ENCODE measurements at places on chromosomes 4 and X.

DNA sequence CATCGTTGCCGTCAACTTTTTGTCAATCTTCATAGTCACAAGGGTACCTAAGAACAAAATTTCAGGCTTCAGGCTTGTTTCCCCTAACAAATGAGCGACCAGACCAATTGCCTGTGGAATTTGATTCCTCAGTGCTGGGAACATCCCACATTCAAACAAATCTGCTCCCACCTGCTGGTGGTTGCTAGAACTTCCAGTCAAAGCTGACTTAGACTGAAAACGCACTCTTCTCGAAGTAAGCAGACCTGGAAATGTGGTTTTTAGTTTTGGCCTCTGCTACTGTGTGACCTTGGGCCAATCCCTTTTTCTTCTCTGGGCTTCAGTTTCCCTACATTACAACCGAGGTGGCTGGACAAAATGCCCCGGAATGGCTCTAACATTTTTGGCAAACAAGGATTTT lies 1.8 kb upstream of the GABRQ start:
- no peak for DNase-seq

DNA sequence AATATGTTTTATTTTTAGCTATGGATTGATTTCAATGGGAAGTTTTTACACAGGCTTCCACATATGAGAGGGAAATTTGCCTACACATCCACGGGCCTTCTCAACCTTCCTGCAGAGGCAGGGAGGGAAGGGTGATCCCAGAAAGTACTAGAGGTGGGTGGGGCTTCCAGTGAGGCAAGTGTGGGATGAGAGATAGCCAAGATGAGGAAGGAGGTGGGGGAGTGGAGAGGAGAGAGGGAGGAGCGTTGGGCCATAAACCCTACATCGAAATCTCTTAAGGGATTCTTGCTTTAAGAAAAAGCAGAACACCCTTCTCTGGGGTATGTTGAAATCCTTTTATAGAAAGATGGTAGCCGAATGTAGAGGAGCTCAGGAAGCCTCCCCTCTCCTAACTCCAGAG lies 19.0 kb downstream of the NKX6-1 start:
- DNase-seq = no peak

DNA sequence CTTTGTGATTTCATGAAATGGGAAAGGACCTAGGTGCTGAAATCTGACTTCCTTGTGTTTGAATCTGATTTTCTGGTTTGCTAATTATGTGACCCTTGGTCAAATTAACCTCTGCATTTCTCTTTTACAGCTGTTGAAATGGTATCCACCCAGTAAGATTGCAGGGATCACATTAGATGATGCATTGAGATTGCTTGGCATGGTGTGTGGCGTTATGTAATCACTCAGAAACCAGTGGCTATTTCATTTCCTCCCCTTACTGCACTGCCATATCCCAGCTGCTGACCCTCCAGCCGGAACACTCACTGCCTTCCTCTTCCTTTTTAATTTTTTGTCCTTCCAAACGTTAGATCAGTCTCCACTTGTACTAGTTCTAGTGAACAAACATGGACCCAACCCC lies 79.0 kb downstream of the KLHL8 start:
- no peak for DNase-seq

GRCh38 chr4:145808021-145808650 lies 128.2 kb downstream of the C4orf51 start:
- no peak for DNase-seq

DNA sequence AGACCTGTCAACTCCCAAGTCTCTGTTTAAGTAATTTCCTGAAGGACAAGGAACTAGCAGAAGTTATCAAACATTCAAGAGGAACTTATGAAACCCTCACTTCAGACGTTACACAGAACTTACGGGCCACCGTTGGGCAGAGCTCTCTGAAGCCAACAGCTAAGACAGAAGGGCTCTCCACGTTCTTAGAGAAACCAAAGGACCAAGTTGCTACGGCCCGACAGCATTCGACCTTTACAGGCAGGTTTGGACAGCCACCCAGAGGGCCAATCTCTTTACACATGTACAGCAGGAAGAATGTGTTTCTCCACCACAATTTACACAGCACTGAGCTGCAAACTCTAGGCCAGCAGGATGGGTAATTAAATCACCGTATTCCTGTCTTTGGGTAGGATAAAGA lies 705.1 kb upstream of the GRID2 start:
- peak; percentile 43 for DNase-seq

GRCh38 chr4:126144543-126145237 lies 829.9 kb downstream of the FAT4 start:
- DNase-seq = no peak

DNA sequence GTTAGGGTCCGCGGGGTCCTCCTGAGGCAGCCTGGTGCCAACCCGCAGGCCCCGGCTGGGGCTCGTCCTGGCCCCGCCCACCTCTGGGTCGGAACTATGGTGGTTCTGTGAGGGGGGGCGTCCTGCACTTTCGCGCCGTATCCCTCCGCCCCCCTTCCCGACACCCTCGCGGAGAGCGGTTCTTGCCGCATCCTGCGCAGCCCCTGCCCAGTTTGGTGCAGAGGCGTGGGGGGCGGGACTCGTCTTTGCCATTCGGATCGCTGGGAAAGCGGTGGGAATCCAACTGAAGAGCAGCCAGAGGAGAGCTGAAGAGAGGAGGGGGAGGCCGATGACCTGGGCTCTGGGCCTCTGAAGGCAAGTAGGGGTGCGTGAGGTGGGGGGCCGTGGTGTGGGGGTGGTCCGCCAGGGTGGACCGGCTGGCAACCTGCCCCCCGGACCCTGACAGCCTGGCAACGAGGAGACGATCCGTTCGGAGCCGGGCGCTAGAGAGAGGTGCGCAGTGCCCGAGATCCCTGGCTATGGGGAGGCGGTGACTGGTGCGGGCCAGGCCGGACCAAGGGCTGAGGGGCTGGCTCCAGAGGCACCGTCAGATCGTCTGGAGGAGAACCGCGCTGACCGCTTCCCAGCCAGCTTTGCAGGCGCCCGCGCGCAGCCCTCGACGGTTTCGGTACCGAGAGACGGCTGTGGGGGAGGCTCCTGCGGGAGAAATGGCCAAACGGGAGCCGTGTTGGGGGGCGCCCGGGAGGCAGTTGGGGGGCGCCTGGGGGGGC lies at the start of gene GPRASP1:
Gene GPRASP1 (plus strand): TSS at position 242 of the 770 bp plus-strand sequence. CDS start 2,431 bp downstream, outside the sequence.
- peak; percentile 75 for DNase-seq

DNA sequence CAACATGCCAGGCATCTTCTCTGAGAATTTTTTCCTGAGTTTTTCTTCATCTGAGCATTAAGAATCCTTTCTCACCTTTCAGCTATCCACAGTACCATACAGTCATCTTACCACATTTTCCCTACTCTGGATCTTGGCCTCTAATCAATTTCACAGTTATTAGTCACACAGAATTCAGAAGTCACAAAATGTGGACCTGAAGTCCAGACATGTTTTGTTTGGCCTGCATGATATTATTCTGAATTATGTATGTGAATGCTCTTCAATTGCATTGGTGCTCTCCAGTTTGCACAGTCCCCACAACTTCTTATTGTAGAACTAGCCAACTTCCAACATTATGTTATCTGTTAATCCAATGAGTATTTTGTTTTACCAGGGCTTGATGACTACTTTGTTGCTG lies 102.3 kb upstream of the GRIA3 start:
- DNase-seq = no peak

GRCh38 chr4:159655547-159655946 lies 552.7 kb downstream of the RAPGEF2 start:
- no peak for DNase-seq

DNA sequence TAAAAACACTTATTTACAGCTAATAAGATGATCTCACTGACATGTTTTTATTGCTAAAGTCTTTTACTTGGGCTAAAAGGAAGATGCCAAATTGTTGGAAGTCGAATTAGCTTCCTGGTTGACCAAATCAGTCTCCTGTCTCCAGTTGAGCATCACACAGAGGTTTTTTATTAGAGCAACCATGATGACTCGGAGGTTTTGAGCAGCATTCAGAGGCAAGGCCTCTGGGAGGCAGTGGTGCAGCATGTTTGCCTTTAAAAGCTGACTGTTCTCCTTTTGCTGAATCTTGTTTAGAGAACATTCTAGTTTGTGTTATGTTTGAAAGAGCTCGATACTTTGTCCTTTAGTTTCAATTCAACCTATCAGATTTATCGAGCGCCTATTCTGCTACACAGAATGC lies 2.1 kb downstream of the UCHL1 start:
- DNase-seq = no peak

DNA sequence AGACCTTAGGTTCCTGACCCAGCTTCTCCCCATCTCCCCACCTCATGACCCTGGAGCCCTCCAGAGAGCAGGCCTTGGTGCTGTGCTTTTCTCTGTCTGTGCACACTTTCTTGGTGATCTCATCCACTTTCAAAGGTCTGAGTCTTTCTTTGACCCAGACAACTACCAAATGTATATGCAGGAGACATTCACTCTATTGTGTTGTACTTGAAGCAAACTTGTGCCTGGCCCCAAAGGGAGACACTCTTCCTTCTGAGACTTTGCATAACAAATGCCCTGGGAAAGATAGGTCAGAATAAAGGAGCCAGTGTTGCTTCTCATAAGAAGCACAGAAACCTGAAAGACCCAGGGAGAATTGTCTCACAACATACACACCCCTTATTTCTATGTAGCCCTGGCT lies 54.3 kb upstream of the TLR2 start:
- no peak for DNase-seq

DNA sequence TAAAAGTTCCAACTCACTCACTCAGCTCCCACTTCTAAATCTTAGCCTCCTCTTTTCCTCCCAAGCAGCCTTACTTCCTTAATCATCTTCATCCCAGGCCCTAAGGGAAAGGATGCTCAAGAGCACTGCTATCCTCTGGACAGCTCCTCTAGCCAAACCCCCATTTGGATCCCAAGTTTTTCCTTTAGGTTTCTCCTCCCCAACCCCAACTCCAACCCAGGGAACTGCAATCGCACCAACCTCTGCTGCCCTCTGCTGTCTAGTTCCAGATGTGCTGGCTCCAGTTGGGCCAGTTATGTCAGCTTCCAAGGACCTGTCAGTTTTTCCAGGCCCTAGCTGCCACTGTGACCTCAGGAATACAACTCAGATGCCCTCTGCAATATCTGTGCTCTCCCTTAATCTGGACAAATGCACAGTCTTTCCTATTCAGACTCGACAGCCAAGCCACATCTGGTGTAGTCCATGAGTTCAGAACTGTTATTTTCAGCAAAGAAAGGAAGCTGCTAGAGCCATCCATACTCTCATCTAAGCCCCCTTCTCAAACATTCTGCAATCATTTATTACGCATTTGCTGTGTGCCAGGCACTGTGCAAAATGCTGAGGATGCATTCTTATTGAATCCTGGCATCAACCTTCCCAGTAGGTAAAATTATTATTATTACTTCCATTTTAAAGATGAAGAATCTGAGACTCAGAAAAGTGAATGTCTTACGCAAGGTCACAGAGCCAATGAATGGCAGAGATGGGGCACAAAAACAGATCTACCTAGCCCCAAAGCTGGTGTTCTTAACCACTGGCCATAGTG lies 12.3 kb upstream of the XPNPEP2 start:
- peak; percentile 86 for DNase-seq

DNA sequence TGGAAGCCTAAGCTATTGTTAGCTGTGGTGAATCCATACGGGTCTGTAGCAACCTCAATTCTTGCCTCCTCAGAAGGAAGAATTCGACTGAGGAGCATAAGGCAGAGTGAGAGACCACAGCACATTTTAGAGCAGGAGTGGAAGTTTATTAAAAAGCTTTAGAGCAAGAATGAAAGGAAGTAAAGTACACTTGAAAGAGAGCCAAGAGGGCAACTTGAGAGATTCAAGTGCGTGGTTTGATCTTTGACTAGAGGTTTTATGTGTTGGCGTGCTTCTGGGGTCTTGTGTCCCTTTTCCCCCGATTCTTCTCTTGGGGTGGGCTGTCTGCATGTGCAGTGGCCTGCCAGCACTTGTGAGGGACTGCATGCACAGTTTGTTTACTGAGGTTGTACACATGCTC lies 880.6 kb upstream of the INTU start:
- no peak for DNase-seq

- no peak for DNase-seq
Observed at GRCh38 chr4:174154215-174154854, 129.1 kb downstream of the FBXO8 start.

DNA sequence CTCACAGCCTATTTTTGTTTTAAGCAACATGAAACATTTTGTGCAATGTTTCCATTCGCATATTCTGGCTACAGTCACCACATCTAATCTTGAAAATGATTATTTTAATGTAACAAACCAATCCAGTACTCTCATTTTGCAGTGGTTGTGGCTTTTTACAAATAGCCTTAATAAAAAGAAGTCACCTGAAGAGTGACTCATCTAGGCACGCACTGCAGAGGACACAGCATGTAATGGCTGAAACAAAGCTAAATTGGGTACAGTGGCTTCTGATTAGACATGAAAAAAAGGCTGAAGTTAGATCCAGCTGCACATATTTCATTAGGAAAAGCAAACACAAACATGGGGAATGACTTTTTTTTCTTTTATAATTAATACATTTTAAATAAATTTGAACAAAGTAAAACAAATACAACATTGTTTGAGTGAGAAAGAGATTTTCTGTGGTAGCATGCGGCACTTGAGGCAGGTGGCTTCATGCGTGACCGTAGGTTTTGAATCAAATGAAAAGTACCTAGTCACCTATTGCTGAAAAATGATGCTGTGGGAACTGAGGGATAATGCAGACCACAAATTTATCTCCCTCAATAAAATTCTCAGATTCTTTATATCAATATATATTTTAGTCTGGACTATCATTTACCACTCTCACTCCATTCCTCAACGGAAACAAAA lies 240.8 kb upstream of the DDX53 start:
- no peak for DNase-seq

DNA sequence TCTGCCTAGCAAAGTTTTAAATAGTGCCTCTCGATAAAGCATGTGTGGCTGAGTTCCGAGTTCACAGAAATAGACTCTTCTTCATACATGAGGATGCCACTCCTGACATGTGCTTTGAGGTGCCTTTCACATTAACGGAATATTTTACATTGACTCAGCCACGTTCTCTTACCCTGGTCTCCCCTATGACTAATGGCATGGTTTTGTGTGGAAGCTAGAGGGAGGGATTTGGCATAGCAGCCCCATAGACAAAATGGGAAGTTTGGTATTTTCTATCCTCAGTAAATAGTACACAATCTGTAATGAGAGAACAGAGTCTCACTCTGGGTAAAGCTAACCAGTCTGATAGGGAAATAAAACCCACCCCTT lies 68.9 kb downstream of the PCDH19 start:
- DNase-seq = no peak

DNA sequence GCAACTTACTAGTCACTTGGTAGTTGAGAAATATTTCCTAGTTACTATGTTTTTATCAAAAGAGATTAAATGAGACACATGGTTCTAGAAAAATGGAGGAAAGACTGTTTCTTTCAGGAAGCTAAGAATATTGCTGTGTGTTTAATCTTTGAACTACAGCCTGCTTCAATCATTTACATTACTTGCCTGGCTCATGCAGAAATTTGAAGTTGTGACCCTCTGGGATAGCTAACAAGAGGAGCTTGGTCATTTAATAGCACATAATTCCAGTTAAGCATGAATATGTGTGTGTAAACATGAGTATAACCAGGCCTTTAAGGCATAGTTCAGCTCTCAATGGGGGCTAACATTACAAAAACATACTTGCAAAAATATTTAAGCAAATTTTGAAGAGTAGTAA lies 44.6 kb upstream of the SLC25A4 start:
- no peak for DNase-seq

- DNase-seq = no peak
Observed at GRCh38 chr4:171721937-171722336, 91.3 kb upstream of the GALNTL6 start.
